ENCODE measurements at places on chromosomes 1 and 21. TPM values are rescaled to one million over a fixed set of nuclear protein-coding genes. Genes with fewer than 3 reads are reported as not detected.

Gene GBP4
- total RNA-seq, result not detected

Gene PHLDA3
- 21.2 TPM for total RNA-seq

DNA sequence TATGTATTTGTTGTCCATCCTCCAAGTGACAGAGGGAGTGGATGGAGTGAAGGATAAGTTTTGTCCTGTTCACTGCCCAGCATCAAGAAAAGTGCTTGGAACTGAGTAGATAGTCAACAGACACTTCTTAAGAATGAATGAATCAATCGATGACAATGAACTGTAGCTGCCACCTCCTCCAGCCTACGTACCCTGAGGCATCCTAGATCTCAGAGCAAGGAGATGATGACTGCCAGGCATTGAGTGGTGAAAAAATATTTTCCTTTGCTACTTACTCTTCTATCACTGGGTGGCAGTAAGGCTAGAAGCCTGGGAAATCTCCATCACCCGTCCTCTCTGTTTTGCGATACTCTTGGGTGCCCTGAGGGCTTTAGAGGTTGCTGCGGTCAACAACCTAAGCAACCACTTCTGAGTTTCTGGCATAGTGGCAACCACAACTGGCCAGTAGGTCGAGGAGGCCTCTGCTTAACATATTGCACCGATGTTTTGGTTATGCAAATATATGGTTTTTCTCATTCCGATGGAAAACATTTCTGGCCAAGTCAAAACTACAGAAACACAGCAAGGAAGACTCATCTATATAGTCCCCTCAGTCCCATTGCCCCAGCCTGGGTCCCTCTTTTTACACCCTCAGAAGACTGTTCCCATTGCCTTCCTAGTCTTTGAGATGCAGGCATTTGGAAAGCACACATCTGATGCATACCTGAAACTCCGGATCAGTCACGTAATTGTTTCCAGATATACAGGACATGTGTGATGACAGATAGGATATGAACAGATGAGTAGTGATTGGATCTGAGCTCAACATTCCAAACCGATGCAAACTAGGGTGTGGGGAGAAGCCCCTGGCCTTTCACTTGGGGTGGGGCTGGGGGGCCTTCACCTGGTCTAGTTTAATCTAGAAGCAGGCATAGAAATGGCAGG, 136.8 kb downstream of the RUNX1 start:
- DNase-seq, result no peak

DNA sequence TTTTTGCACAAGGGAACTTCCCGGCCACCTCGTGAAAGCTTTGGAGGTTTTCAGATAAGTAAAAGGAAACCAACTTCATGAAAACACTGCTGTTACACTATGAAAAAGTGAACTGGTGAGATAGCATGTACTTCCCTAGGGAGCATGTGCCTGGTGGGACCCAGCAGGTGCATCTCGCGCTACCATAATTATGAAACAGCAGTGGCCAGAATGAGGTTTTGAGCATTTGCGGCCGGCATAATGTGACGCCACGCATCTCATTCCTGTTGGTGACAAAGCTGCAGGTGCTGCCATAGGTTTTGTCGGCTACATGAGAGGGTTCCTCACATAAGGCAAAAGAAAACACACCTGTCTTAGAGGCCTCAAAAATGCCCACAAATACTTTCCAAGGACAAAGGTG, 1.7 kb downstream of the KRTAP10-3 start:
- DNase-seq, result peak; percentile 6

DNA sequence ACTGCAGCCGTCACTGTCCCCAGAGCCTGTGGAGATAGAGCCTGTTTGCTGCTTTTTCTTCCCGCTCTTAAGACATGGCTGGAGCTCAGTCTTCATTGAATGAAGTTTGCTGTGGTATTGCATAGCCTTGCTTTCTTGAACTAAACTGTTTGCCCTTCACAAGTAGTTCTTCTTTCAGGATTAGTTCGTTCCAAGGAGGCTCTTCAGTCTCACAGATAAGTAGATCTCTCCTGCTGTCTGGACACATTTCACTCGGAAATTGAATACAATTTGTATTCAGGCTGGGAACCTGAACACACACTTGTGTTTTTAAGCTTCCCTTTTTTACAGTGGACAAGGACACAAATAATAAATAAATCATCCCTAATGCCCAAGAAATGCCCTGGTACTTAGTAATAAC, 34.7 kb downstream of the IFNAR1 start:
- DNase-seq, result no peak

DNA sequence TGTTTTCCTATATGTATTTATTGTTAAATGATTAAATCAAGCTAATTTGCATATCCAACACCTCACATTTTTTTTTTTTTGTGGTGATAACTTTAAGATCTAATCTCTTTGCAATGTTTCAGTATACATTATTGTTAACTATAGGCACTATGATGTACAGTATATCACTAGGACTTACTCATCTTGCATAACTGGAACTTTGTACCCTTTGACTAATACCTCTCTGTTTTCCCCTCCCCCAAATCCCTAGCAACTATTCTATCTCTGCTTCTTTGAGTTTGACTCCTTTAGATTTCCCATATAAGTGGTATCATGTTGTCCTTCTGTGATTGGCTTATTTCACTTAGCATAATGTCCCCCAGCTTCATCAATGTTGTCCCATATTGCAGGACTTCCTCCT, 9.7 kb upstream of the C1orf53 start:
- no peak for DNase-seq

GRCh38 chr1:160090760-160091159, 7.7 kb downstream of the IGSF8 start:
- no peak for DNase-seq

DNA sequence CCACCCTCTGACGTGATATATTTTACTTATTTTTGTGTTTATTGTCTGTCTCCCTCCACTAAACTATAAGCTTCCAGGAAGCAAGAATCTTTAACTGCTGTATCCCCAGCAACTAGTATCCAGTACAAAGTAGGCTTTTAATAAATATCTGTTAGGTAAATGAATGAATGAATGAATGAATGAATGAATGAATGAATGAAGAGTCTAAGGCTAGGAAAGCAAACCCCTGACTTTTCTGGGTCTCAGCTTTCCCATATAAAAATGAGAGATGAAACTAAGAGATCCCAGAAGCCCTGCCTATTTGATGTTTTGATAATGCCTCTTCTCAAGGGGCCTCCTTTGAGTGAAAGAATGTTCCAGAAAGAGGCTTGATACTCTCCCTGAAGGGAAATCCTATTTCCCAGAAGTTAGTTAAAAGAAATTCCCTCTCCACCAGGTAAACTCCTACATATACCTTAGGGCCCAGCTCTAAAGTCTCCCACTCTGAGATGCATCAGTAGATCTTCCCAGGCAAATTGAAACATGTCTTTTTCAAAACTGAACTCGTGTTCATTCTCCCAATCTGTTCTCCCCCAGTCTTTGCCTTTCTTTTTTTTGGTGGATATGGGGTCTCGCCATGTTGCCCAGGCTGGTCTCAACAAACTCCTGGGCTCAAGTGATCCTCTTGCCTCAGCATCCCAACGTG, 7.8 kb downstream of the TTC39A start:
- no peak for DNase-seq

DNA sequence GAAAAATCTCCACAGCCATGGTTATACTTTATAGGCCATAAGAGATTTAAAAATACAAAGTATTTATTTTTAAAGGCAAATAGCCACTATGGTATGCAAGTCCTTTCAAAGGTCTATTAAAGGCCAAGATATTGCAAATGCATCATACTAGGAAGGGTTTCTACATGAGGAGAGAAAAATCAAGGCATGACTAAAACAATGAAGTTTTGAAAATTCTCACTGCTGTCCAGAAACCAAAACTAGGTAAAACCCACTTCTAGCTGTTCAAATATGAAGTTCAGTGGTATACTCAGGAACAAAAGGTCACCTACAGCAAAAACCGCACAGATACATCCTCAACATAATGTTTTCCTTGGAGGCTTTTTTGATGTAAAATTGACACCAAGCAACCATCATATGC, 75.0 kb downstream of the EPS15 start:
- no peak for DNase-seq

DNA sequence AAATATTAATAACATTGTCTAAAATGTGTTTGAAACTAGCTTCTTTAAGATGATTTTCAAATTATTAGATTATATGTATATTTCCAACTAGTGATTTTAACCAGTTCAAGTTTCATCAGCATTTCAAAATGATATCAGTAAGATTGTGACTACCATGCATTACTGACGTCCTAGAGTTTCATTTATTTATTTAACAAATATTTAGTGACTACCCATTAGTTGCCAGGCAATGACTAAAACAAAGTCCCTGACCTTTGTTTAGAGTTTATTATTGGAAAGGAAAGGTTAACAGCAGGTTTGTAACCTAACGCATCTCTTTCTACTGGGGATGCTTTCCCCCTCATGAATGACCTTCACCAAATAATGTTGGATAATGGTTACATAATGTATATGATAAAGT, 7.6 kb upstream of the C4BPB start:
- DNase-seq, result no peak

- no peak for DNase-seq
These were observed 146.1 kb downstream of the SIPA1L2 start for GRCh38 chr1:232483826-232484225.

DNA sequence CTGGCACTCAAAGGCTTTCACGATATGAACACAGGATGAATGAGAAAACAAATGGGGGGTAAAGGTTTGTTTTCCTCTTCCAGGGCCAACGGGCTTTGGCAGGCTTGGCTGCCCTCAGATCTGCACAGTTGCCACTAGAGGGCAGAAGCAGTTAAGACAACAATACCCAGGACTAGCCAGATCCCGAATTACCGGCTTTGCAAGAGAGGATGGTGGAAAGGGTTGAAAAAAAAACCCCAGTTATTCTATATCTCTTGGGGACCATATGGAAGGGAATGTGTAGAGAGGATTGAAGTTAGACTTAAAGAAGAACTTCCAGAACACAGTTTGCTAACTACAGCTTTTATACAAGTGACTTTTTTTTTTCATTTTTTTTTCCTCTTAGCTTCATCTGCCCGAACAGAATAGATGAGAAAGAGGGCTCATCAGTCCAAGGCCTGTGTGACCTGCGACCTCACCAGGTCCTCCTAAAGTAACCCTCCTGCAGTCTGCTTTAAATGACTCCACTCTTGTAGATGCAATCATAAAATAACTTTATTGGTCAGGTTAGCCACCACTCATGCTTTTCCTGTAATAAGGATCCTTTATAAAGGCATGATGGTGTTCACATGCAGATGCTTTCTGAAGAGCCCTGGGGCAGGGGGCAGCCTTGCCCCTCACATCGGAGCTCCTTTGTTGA, 10.7 kb downstream of the FMOD start:
- DNase-seq, result peak; percentile 60

All from progenitor cell of endocrine pancreas (in vitro differentiated cells).